ENCODE measurements at places on chromosomes 1 and 21. TPM values are rescaled to one million over a fixed set of nuclear protein-coding genes. Genes with fewer than 3 reads are reported as not detected.

OR10Z1 gene
- not detected for total RNA-seq

PTPN7 gene
- not detected for total RNA-seq

STIL gene
- 2.6 TPM for total RNA-seq

PI4KB gene
- 74.1 TPM for total RNA-seq

TMPRSS15 gene
- total RNA-seq = not detected

CXADR gene
- 1.2 TPM for total RNA-seq

OR10K1 gene
- total RNA-seq = not detected

OR2AJ1 gene
- not detected for total RNA-seq

S100A12 gene
- total RNA-seq = not detected

SLC37A1 gene
- 2.3 TPM for total RNA-seq

MED8 gene
- total RNA-seq = 64.8 TPM

PRPF38A gene
- 13.7 TPM for total RNA-seq

ARTN gene
- 0.29 TPM for total RNA-seq

MASP2 gene
- total RNA-seq = not detected

ALPL gene
- total RNA-seq = 0.87 TPM

GALE gene
- total RNA-seq = 28.1 TPM

LCE3D gene
- not detected for total RNA-seq

ERICH3 gene
- total RNA-seq = not detected

NHLH1 gene
- total RNA-seq = not detected

SYNC gene
- total RNA-seq = 136 TPM

PIK3C2B gene
- total RNA-seq = 4.3 TPM

FAM163A gene
- not detected for total RNA-seq

TSPAN1 gene
- not detected for total RNA-seq

HMGCS2 gene
- not detected for total RNA-seq

ADAMTS4 gene
- 2.3 TPM for total RNA-seq

SPATA6 gene
- total RNA-seq = 5.8 TPM

PRR9 gene
- total RNA-seq = not detected

CYYR1 gene
- total RNA-seq = 0.15 TPM

PMF1 gene
- 23.8 TPM for total RNA-seq

HAO2 gene
- total RNA-seq = not detected

SLC25A34 gene
- total RNA-seq = 0.58 TPM

All from smooth muscle cell of trachea (primary cell).